ENCODE measurements at places on chromosomes 13 and 19. TPM values are rescaled to one million over a fixed set of nuclear protein-coding genes. Genes with fewer than 3 reads are reported as not detected.
A peak's percentile ranks its signal among the peaks of the same experiment; 100 is the strongest.

Gene STK24
- total RNA-seq = 187 TPM

Gene TEX101
- 26.0 TPM for total RNA-seq

Gene SLC7A9
- total RNA-seq = not detected

Gene CTXN1
- total RNA-seq = 37.1 TPM

Gene N4BP2L1
- total RNA-seq = 20.9 TPM

Gene DACT3
- total RNA-seq = 8.6 TPM

GRCh38 chr19:36488846-36489117 is 579 bp downstream of the ZNF566 start:
- DNase-seq = no peak

DNA sequence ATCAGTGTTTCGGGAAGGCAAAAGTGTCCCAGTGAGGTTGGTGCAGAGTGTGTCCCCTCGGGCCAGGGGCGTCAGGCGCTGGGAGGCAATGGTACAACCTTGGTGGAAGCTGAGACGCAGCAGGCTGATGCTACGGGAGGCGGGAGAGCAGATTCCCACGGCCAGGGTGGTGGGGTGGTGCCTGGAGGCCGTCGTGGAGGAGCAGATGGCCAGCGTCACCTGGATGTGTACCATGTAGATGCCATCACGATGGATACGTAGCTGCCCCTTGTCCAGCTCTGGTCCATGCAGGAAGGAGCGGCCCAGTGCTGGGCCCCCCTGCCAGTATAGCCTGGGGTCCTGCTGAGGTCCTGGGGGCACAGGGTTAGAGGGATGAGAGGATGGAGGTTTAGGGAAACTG is 4.9 kb downstream of the CD70 start:
- no peak for DNase-seq

- DNase-seq = no peak
These were observed 11.2 kb upstream of the RAB20 start for GRCh38 chr13:110572778-110573118.

DNA sequence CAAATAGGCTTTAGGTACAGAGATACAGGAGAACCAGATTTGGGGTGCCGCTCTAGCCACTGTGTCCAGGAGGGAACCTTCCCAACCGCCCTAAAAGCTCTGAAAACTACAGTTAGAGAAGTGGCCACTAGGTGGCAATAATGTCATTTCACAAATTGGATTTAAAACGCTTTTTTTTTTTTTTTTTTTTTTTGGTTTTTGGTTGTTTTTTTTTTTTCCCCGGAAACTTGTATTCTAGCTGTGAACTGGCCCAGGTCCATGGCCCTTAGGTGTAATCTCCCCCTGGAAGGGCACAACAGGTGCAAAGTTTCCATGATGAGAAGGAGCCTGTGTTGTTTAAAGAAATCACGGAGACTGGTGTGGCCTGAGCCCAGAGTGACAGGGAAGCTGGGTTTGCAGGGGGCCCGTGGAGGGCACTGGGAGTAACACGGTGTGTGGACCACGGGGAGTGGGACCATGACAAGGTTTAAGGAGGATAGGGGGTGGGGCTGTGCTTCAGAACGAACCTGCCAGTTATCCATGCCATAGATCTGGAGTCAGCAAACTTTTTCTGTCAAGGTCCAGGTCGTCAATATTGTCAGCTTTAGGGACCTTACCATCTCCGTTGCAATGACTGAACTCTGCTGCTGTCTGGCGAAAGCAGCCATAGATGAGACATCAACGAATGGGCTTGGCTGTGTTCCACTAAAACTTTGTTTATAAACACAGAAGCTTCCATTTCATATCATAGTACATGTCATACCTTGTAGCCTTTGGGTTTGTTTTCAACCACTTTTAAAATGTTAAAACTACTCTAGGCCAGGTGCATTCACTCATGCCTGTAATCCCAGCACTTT is 10.1 kb downstream of the OR1I1 start:
- peak; percentile 59 for DNase-seq

DNA sequence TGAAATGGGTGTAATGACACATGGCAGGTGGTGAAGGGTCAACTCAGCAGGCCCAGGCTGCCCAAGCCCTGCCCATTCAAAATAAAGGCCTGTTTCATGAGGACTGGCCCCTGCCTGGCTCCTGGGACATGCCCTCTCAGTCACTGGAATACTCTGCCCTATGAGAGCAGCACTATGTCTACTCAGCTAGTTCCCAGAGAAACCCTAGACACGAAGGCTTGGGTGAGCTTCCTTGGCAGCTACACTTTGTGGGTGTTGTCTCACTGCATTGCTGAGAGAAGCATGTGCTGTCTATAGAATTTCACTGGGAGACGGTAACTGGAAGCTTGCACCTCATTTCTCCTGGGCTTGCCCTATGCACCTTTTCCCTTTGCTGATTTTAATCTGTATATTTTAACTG is 752.8 kb downstream of the LIG4 start:
- DNase-seq = no peak

DNA sequence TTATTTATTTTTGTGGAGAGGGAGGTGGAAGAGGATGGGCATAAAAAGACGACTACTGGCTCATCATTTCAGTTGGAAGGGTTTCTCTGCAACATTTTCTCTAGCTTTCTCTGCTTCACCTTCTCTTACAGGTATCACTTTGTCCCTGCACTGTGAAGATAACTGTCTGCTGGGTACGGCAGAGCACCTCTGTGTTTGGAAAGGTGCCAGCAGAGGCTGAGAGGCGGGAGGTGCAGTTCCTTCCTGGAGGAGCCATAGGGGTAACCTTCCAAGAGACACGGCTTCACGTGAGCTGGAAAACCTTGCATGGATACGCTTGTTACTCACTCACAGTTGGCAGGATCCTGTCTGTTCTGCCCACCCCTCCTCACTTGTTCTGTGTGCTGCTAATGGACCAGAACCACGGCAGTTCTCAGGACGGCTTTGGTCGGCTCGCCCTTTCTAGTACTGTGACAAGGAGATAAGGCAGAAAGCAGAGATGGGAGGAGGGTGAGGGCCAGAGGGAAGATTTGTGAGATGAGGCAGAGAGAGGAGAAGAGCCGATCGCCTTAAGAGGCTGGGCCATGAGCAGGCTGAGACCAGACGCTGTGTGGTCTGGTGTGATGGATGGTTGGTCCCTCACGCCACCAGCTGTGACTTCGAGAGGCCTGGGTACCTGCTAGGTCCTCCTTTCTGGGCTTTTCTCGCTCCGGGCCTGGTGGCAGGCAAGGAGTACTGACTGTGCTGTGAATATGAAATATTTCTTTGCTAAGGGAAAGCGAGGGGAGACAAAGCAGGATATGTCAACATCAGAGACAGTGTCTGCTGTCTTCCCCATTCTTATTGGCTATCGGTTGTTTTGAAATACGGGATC is 66.8 kb downstream of the MRPL57 start:
- DNase-seq = peak; percentile 26

DNA sequence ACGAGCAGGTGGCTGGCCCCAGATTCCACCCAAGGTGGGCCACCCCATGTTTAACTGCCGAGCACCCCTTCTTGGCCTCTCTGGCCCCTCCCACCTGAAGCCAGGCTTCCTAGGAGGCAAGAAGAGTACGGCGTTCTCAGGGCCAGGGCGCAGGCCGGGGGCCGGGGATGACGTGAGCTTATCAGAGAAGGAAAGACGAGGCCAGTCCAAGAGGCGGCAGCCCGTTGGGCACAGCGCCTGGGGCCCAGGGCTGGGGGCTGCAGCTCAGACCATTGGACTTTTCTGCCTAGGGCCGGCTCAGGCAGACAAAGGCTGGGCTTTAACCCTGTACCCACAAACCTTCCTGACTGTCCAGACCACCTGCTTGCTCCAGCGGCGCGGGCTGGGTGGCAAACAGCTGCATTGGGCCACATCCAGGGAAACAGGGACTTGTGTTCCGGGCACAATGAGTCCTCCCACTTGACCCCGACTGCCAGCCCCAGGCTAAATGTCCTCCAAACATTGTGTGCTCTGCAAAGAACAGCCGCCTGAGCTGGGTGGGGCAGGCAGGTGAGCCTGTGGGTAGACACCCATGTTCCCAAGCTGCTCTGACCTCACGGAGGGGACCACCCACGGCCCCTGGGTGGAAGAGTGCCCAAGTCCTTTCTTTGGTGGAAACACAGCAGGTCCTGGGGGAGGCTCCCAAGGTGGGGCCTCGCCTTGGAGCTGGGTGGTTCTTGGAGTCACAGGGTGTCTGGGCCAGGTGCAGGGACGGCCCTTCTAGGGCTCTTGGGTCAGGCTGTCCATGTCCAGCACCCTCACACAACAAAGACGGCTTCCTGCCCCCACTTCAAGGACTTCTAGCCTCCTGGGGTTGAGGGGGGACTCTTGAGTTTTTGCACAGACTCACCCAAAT is 21.9 kb downstream of the COMP start:
- DNase-seq = no peak

GRCh38 chr19:32177686-32178085 is 167.7 kb upstream of the ZNF507 start:
- DNase-seq = no peak

DNA sequence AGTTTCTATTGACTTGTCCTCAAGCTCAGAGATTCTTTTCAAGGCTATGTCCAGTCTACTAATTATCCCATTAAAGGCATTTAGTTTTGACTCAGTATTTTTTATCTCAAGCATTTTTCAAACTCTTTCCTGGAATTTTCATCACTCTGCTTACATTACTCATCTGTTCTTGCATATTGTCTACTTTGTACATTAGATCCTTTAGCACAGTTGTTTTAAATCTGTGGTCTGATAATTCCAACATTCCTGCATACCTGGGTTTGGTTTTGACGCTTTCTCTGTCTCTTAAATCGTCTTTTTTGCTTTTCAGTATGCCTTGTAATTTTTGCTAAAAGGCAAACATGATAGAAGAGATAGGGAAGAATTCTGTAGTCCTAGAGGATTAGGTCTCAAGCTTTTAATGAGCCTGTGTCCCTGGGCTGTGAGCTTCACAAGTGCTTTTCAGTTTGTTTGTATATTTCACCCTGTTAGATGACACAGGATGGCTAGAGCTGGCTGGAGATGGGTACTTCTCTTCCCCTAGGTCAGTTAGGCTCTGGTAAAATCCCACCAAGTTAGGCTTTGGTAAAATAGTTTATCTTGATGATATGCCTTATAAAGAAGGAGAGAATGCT is 46.1 kb upstream of the GPC6 start:
- no peak for DNase-seq

- DNase-seq = no peak
These were observed 38.4 kb upstream of the PEPD start for GRCh38 chr19:33559996-33560395.

DNA sequence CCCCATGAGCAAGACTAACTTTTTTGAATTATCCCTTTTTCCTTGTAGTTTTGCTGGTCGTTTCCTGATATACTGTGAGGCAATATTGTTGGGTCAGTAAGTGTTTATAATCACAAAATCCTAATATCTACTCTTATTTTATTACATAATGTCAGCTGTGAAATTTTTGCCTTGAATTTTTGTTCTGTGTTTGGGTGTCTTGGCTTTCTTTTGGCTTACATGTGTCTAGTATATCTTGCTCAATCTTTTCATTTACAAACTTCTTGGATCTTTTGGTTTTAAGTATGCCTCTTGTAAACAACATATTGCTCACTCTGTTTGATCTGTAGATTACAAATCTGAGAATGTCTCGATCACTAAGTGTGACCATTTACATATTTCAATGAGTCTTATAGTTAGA is 330.3 kb upstream of the ARGLU1 start:
- DNase-seq = no peak

- peak; percentile 75 for DNase-seq
These were observed 16.1 kb upstream of the MADCAM1 start for GRCh38 chr19:480016-480855.

- DNase-seq = no peak
These were observed 71.5 kb downstream of the KCTD15 start for GRCh38 chr19:33868076-33868735.

DNA sequence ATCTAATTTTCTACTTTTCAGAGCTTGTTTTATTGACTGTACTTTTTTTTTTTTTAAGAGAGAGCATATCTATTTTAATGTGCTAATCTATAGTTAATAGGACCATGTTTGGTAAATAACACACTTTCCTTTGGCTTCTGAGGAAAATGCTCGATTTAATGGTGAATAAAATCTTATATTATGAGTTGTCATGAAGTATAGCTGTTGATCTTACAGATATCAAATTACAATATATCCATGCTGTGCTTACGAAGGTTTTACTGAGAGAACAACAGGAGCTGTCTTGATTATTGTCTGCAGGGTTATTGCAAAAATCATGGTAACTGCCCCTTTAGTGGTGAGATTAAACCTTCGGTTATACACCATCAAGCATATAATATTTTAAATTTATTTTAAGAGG is 29.6 kb downstream of the URI1 start:
- DNase-seq = no peak

GRCh38 chr19:1172353-1173158 is 1.5 kb downstream of the SBNO2 start:
- DNase-seq = peak; percentile 84

GRCh38 chr13:61045251-61045650 is 370.4 kb downstream of the PCDH20 start:
- no peak for DNase-seq

DNA sequence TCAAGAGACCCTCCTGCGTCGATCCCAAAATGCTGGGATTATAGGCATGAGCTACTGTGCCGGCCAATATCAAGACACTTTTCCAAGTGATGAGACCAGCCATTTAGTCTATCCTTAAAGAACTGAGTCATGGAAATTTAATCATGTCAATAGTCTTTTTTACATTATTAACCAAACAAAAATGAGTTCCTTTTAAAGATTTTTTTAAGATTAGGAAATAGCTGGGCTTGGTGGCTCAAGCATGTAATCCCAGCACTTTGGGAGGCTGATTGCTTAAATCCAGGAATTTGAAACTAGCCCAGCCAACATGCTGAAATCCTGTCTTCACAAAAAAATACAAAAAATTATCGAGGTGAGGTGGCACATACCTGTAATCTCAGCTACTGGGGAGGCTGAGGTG is 16.7 kb upstream of the ZNF564 start:
- no peak for DNase-seq

DNA sequence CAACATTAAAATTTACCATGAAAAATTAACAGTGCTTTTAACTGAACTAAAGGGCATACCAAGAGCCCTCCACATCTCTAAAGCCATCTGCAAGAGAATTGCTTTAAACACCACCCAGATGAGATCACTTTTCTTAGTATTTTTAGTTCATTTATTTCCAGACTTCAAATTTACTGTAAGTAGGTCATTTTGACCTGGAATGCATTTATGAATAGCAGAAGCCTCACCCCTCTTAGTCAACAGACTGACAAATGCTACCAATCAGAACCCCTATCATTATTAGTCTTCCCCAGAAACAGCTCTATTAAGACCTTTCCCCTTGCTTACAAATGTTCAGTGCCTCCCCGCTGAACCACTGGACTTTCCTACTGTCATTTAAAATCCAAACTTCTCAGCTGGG is 27.3 kb downstream of the RUBCNL start:
- DNase-seq = no peak

DNA sequence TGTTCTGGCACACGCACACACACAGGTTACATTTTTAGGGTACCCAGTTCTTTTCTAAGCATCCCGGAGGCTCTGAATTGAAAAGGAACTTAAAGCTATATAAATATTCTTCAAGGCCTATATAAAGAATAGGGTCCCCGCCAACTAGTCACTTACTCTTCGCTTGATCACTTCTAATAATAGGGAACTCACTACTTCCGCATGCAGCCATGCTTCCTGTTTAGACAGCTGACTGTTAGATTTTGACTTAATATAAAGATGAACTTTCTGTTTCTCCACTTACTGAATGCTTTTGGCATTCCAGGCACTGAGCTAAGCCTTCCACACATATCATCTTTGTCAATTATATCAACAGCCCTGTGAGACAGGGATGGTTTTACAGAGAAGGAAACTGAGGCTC is 259.6 kb downstream of the TSHZ3 start:
- DNase-seq = no peak
